ENCODE measurements at places on chromosomes 11 and 22.

DNA sequence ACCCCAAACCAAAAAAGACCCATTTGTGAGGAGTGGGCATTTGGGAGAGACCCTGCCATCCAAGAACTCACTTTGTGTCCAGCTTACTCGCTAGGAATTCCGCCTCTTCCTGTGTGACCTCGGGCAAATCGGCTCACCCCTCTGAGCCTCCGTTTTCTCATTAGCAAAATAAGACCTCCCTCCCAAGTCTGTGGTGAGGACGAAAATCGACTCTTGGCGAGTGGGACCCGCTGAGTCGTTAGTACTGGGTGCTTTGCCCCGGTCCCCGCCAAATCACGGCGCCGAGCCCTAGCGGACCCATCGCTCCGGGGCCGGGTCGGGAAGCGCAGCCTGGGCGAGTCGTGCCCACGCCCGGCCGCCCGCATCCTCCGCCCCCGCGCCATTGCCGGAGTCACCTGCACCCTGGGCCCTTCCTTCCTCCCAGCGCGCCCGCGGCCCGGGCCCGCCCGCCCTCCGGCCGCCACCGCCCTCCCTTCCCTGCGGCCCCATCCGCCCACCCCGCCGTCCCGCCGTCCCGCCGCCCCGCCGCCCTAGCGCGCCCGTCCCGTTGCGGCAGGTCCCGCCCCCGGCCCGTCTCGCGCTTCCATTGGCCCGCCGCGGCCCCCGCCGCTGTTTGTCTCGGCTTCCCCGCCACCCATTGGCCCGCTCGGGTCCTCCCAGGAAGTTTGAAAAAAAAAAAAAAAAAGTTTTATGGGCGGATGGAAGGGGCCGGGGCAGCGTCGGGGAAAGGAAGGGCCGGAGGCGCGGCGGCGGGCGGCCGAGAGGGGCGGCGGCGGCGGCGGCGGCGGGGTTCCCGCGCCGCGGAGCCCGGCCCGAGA, 48.9 kb downstream of the TRIOBP start:
- peak; percentile 49 for DNase-seq

DNA sequence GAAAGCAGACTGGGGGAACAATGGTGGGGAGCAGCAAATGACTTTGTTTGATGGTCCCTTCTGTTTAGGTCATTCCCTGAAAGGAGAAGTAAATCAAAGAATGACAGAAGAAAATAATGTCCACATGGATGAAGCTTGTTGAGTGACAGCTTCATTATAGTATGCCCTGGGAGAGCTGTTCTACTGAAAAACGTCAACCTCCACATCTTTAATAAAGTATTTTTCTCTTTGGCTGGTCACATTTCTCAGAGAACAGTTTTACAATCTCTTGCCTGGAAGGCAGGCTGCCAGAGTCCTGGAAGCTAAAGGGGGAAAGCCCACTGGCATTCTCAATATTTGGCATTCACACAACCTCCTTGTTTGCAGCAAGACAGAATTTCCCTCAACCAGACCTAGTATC, 287.9 kb downstream of the SWAP70 start:
- DNase-seq: peak; percentile 19

GRCh38 chr11:83241291-83241946, 44.7 kb downstream of the CCDC90B start:
- peak; percentile 43 for DNase-seq

DNA sequence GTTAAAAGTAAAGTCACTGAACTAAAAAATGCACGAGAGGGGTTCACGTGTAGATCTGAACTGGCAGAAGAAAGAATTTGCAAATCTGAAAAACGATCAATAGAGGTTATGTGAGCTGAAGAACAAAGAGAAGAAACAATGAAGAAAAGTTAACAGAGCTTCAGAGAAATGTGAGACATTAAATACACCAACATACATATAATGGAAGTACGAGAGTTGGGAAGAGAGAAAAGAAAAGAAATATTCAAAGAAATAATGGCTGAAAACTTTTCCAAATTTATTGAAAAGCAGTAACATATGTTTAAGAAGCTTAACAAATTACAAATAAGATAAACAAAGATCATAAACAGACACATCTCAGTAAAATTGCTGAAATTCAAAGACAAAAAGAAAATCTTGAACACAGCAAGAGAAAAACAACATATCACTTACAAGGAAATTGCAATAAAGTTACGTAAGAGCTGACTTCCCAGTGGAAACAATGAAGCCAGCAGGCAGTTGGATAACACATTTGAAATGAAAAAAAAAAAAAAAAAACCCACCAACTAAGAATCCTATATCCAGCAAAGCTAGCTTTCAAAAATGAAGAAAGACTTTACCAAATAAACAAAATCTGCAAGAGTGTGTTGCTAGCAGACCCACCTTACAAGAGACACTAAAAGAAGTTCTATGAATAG, 56.8 kb downstream of the EMSY start:
- DNase-seq: no peak

DNA sequence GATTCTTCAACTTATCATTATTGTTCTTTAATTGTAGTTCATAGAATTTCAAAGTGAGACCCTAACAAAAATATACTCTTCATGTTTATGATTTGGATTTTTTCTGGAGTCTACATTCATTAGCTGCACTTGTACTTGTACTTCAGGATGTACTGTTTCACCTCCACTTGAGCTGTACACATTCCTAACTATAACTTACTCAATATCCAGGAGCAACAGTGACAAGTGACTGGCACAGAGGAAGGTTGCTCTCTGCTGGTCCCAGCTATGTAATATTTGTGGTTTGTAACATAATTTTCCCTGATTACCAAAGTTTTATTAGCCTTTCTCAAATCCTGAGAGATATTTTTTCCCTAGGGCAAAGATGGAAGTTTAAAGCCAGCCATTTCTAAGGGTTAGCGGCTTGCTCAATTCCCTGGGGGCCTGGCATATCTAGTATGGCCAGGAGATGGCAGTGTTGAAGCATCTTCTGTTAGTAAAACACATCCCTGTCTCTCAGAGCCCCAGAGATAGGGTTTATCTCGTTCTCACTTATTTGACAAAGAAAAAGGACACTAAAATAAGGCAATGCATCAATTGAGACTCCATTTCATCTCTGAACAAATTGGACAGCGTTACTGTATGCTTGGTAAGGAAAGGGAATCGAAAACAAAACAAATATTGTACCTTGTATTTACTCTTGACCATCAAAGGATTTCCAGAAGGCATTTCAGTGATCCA, 14.2 kb downstream of the OR52A5 start:
- DNase-seq: peak; percentile 60

GRCh38 chr22:49847751-49848689, 5.6 kb upstream of the ZBED4 start:
- no peak for DNase-seq

- no peak for DNase-seq
Observed at GRCh38 chr22:19723232-19723982, at the start of gene GP1BB. Gene GP1BB (plus strand): TSS chr22:19723539. CDS start chr22:19723570, 31 bp downstream.

DNA sequence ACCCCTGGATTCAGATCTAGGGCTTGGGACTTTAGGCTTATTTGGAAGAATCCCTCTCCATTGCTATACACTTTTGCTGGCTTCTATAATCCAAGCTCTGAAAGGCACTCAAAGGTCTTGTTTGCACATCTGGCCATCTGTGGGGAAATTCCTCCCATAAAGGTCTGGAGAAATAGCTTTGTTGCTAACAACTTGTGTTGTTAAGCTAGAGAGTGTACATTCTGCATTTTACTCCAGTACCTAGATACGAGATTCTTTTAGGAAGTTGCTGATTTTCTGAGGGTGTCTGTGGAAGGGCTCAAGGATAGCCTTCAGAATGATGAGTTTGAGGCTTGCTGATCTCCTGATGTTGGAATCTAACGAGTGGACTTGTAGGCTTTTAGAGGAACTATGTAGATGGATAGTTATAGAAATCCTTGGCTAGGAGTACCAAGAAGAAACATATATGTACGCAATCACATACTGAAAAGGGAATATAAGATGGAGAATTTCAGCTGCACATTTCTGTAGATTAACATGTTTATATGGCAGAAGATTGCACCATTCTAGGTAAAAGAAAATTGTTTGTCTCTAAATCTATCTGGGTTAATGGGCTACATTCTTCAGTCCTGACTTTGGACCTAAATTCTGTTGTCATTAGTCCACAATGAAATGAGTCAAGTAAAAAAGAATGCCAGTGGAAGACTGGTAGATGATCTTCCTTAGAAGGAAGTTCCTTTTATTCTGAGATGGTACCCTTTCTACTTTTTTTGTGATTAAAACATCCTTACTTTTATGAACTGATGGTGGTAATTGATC, 51.0 kb downstream of the UBASH3B start:
- no peak for DNase-seq

- DNase-seq: no peak
Observed at GRCh38 chr11:95465887-95466286, 234.9 kb upstream of the SESN3 start.

GRCh38 chr22:33894515-33894914, 25.8 kb downstream of the LARGE1 start:
- DNase-seq: no peak

GRCh38 chr11:131852757-131853156, 482.3 kb downstream of the NTM start:
- no peak for DNase-seq

DNA sequence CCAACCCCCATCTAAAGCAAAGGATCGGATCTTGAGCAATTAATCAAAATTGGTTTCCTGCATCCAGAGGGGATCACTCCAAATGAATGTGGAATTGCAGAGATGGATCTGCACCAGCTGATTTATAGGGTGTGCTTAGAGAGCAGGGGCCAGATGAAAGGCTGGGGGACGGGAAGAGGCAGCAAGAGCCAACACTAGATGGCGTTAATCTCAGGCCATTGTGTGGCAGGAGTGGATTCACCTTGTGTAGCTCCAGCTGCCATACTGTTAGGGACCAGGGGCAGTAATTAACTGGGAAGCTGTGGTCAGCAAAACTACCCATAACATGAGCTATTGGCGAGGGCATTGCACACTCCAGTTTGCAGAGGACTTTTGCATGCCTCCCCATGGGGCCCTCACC, 35.6 kb downstream of the SERPINH1 start:
- no peak for DNase-seq

DNA sequence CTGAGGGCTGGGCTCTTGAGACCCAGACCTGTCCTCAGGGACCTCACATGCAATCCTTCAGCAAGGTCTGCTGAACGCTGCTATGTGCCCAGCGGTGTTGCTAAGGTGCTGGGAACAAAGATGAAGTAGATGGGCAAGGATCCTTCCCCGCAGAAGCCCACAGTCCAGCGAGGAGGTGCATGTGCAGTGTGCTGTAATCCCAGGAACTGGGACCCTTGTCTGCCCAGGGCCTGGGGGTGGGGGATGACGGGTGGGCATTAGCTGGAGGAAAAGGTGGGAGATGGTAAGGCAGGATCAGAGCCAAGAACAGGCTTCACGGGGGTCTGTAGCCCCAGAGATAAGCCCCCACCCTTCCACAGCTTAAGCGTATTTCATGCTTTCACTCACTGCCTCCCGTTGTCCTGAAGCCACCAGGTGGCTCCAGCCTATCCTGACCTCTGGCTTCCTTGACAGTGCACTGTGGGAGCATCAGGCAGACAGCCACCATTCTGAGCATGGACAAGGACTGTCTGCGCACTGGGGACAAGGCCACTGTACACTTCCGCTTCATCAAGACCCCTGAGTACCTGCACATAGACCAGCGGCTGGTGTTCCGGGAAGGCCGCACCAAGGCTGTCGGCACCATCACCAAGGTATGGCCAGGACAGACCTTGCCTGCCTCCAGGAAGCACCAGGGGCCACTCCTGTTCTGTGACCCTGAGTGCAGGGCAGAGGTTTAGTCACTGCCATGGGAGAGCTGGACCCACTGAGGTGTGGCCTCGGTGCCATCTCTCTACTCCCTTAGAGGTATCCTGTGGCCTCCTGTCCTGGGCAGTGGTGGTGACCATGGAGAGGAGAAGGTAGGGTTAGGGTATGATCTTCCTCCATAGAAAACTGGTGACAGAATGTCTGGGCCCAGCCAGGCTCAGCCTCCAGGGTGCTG, 22.0 kb downstream of the GTPBP1 start:
- DNase-seq: no peak

DNA sequence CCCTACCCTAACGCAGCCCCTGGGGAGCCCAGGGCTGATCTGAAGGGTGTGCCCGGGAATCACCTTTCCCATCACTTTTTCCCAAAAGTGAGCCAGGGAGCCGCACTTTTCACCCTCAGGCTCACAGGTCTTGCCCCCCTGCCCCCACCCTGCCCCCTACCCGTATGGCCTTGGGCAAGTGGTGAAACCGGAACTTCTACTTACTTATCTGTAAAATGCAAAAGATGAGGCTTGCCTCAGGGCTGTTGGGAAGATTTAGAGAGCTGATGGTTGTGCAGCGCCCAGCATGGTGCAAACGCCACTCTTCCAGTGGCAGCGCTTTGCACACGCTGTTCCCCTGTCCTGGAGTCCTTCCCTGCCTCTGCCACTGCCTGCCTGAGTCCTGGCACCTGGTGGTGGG, 8.0 kb downstream of the SYT12 start:
- no peak for DNase-seq

DNA sequence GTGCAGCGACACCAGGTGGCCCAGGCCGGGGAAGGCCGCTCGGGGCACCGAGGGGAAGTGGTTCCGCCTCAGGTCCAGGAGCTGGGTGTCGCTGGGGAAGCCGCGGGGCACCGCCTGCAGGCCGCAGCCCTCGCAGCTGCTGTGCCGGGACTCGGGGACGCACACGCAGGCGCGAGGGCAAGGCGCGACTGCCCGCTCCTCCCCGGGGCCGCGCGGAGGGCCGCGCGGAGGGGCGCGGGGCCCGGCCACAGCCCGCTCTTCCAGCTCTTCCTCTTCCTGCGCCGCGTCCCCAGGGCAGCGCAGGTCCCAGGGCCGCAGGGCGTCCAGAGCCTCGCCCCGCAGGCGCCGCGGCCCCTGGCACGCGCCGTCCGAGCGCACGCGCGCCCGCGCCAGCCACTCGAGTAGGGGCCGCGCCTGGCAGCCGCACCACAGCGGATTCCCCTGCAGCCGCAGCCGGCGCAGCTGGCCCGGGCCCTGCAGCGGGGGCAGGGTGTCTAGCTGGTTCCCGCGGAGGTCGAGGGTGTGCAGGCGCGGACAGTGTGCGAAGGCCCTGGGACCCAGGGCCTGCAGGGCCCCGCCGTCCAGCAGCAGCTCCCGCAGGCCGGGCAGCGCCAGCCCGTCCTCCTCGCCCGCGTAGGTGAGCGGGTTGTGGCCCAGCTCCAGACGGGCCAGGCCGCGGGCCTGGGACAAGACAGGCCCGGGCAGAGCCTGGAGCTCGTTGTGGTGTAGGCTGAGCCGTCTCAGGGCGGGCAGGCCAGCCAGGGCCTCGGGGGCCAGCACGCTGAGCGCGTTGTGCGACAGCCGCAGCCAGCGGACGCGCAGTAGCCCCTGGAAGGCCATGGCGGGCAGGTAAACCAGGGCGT, 2.8 kb downstream of the CHADL start:
- no peak for DNase-seq

All from astrocyte of the cerebellum (primary cell).